ENCODE measurements at places on chromosomes 5 and 9.

GRCh38 chr9:2655411-2655901, 33.9 kb downstream of the VLDLR start:
- no peak for DNase-seq

- no peak for DNase-seq
These were observed 27.4 kb downstream of the SRD5A1 start for GRCh38 chr5:6660688-6661087.

- DNase-seq: no peak
These were observed 9.1 kb upstream of the RFK start for GRCh38 chr9:76403352-76403751.

- DNase-seq: no peak
These were observed 238.0 kb upstream of the PTGER4 start for GRCh38 chr5:40441733-40442132.

GRCh38 chr9:94622087-94622800, 17.1 kb downstream of the FBP1 start:
- no peak for DNase-seq

DNA sequence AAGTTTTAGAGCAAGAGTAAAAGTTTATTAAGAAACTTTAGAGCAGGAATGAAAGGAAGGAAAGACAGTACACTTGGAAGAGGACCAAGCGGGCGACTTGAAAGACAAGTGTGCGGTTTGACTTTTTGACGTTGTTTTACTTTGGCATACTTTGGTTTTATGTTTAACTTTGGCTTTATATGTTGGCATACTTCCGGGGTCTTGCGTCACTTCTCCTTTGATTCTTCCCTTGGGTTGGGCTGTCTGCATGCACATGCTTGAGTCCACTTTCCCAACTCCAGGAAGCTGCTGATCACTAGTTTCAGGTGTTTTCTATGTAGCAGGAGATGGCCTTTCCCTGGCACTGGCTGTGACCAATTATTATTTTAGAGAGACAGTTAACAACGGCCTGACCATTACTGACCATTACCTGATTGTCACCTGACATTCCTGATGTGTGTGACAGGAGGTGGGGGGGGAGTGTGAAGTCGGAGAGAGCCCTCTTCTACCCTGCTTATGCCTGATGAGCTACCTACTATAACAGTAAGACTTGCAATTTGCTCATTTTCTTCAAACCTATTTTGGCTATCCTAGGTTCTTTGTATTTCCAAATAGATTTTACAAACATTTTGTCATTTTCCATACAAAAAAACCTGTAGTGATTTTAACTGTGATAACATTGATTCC, 45.5 kb downstream of the TNFSF8 start:
- no peak for DNase-seq

DNA sequence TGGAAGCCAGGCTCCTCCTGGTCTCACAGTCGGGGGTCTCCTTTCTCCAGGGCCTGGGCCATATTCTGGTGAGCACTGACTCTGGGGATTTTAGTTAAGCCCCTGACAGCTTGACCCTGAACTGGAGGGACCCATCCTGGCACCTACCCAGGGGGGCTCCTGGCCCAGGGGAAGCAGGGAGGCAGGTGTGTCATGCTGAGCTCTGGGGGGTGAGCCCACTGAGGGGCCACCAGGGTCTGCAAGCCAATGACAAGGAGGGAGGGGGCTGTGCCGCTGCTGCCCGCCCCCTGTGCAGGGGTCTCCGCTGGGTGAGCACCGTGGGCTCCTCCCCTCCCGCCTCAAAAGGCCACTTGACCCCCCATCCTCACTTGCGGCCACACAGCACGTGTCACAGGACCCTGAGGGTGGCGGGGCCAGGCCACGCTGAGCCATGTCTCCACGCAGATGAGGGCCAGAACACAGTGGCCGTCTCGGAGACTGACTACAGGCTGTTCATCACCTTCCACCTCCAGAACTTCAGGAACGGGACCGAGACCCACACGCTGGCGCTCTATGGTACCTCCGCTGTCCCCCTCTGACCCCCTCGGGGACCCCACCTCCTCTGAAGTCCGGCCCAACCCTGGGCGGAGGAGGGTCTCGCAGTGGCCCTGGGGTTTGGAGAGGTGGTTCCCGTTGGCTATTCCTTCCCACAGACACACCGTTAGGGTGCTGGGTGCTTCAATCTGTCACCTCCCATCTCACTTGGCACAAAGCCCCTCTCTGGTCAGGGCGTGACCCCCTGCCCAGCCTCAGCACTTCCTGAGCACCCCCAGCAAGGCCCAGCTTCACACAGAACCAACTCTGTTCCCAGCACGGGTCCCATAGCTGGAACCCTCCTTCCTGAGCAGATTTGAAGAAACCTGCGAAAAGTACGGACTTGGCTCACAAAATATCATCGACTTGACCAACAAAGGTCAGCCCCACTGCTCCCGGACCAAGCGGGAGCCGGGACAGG, 2.0 kb downstream of the LCN9 start:
- no peak for DNase-seq

DNA sequence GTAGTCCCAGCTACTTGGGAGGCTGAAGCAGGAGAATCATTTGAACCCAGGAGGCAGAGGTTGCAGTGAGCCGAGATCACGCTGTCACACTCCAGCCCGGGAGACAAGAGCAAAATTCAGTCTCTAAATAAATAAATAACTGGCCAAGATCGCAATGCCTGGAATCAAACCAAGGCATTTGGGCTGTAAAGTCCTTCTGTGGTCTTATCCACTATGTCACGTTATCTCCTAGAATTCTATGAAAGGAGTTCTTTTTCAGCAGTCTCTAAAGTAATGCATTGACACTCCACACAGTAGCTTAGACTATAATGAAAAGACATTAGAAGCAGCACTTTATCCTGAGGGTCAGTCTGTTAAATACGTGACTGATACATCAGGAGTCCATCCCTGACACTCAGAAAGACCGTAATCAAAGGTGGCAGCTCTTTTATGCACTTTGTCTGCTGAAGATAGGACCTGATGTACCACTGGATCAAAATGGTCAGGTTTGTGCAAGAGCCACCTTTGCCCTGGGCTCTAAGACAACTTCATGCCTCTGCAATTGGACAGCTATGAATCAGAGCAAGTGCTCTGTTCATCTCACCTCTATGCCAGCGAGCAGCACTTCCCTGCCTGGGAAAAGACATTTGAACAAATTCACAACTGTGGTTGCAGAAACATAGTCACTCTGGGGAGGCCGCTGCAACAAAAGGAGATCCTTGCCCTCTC, 31.7 kb upstream of the GNA14 start:
- DNase-seq: no peak

- no peak for DNase-seq
These were observed 603 bp downstream of the SAXO1 start for GRCh38 chr9:19032406-19032805.

- no peak for DNase-seq
These were observed 957 bp downstream of the SHB start for GRCh38 chr9:38067859-38068681.

- peak; percentile 21 for DNase-seq
These were observed 720 bp downstream of the NADK2 start for GRCh38 chr5:36240779-36241630.

All from esophagus squamous epithelium (tissue), 5 donors.